AG04449 (cell line): ENCODE measurements at places on chromosomes 12 and 14.

- no peak for DNase-seq
Observed at GRCh38 chr12:7645395-7646177, 20.1 kb downstream of the APOBEC1 start.

DNA sequence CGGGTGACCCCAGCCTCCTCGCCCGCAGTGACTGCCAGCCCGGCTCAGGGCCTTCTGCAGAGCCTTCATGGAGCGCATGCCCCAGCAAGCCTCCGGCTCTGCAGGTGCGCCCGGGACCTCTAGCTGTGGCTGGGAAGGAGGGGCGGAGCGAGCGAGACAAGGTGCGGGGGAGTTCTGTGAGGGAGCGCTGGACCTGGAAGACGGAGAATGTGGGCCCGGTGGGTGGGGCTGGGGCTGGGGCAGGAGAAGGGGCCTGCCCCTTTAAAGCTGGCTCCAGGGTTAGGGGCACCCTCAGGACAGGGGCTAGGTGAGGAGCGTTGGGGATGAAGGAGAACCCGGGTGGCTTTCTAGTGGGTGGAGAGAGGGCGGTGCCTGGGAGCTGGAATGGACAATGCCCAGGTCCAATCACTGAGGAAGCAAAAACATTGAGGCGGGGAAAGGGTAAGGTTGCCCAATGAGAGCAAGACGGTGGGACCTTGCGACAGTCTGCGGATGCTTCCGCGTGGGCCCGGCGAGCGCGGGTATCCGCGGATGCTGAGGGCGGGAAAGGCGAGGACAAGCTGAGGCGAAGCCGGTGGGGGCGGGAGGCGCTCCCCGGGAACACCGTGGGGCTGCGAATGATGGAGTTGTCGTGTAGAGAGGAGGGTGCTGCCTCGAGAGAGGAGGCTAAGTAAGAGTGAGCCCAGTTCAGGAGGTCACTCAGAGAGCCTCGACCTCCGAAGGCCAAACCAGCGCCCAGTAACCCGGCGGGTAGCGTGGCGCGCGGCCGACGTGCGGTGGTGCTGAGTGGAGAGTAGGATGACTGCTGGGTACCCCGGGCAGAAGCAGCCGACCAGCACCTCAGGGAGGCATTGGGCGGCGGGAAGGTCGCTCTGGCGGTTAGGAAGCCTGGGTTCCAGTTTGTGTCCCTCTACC lies at the start of gene GLS2:
GLS2 (minus strand) TSS at position 121 of the 915 bp plus-strand sequence; CDS start at position 78, 43 bp downstream.
- DNase-seq: peak; percentile 3

DNA sequence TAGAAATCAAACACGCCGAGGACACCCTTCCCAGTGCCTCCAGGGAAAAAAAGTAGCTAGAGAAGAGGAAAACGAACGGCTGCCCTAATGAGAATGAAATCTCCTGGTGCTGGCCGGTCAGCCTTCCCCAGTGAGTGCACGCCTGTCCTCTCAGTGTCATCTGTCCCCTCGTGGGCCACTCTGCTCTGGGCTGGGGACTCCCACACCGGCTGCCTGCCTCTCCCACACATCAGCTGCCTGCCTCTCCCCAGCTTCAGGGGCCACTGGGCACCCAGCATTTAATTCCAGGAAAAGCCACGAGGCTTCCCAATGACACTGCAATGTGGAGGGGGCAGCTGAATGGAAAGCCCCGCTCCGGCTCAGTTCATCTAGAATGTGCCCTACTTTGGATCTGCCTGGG lies 59.0 kb downstream of the CCDC85C start:
- no peak for DNase-seq

- no peak for DNase-seq
Observed at GRCh38 chr12:58961906-58962305, 41.6 kb upstream of the LRIG3 start.

DNA sequence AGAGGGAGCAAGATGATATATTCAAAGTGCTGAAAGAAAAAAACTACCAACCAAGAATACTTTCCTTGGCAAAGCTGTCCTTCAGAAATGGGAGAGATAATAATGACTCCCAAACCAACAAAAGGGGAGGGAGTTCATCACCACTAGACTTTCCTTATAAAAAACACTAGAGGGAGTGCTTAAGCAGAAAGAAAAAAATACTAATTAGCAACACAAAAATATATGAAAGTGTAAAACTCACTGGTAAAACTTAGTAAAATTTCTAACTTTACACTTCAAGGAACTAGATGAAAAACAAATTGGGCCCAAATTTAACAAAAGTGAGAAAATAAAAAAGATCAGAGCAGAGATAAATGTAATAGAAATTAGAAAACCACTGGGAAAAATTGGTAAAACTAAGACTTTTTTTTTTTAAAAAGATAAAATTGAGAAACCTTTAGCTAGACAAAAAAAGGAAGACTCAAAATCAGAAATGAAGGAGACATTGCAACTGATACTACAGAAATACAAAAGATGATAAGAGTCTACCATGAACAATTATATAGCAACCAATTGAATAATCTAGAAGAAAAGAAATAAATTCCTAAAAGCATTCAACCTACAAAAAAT lies 60.4 kb upstream of the FAR2 start:
- DNase-seq: no peak

- no peak for DNase-seq
Observed at GRCh38 chr12:109630815-109631214, 57.2 kb downstream of the MVK start.

DNA sequence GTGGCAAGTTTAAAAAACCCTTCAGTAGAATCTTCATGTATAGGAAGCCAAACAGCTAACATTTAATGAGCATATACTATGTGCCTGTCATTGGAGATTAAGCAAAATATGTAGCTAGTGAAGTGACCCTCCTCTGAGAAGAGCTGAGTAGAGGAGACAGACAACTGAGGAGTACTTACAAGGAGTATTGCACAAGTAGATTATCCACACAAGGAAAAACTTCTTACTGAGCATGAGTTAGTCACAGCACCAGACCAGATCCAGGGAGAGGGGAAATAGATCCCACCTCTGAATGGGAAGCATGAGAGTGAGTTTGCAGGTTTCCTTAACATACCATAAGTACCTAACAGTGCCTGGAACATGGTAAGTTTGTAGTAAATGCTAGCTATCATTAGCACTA lies 33.0 kb downstream of the FRMD6 start:
- no peak for DNase-seq

DNA sequence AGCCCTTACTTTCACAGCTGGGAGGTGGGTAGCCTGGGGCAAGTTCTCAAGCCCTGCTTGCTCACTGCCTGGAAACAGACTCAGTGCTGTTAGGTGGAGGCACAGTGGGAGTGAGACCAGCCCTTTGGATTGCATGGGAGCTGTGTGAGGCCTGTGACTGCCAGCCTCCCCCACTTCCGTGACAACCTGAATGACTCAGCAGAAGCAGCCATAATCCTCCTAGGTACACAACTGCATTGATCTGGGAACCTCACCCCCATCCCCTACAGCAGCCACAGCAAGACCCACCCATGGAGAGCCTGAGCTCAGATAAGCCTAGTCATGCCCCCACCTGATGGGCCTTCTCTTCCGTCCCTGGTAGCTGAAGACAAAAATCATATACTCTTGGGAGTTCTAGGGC lies 26.4 kb downstream of the ALG10 start:
- DNase-seq: no peak

GRCh38 chr14:31752867-31753661 lies 191.9 kb downstream of the NUBPL start:
- DNase-seq: no peak

DNA sequence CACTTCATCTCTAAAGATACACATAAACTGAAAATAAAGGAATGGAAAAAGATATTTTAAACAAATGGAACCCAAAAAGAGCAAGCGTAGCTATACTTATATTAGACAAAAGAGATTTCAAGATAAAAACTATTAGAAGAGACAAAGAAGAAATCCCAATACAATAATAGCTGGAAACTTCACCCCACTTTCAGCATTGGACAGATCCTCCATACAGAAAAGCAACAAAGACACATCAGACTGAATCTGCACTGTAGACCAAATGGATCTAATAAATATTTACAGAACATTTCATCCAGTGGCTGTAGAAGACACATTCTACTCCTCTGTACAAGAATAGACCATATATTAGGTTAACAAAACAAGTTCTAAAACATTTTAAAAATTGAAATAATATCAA lies 117.6 kb upstream of the PDE3A start:
- DNase-seq: no peak
